ENCODE measurements at places on chromosomes 2 and 18.
A peak's percentile ranks its signal among the peaks of the same experiment; 100 is the strongest.

GRCh38 chr18:69804776-69805501 lies 142.7 kb downstream of the CD226 start:
- DNase-seq = no peak

- no peak for DNase-seq
These were observed 417.6 kb downstream of the LRRTM4 start for GRCh38 chr2:77104554-77104953.

DNA sequence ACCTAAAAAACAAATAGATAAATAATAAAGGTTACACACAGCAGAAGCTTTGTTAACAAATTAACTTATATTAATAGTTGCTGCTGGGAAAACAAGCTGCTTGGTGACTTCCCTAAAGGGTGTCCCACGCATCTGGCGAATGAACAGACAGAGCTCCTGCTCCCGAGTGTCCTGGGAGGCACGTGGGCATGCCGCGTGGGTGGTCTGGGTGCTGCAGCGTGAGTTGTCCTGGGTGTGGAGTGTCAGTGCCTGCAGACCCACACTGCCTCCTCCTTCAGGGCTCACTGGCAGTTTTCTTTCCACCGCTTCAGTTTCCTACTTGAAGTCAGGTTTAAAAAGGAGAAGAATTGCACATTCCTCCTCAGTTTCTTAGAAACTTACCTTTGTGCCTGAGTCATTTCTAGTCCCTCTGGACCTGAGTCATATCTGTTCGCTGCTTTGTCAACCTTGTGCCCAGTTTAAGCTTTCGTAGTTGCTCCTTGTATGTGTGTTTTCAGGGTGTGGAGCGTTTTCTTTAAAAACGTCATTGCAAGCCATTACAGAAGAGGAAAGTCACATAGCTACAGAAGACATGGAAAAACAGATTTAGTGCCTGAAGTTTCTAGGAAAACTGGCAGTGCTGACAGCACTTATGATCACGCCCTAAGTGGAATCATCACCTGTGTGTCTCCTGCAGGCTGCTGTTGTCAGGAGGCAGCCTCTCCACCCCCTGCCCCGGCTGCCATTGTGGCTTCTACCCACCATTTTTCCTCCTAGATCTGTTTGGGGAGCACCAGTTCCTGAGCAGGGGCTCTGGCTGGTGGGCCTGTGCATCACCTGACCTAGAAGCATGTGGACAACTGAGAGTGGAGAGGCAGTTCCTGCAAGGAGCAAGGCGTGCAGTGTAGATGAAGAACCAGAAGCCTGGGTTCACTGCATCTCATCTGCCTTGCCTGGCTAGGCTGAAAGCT lies 24.5 kb downstream of the IMPA2 start:
- DNase-seq = no peak

- DNase-seq = no peak
These were observed 159.3 kb upstream of the STK17B start for GRCh38 chr2:196330645-196331044.

GRCh38 chr2:39649511-39649910 lies 16.2 kb upstream of the TMEM178A start:
- DNase-seq = no peak

- DNase-seq = no peak
These were observed 50.6 kb upstream of the TFCP2L1 start for GRCh38 chr2:121335294-121336290.

DNA sequence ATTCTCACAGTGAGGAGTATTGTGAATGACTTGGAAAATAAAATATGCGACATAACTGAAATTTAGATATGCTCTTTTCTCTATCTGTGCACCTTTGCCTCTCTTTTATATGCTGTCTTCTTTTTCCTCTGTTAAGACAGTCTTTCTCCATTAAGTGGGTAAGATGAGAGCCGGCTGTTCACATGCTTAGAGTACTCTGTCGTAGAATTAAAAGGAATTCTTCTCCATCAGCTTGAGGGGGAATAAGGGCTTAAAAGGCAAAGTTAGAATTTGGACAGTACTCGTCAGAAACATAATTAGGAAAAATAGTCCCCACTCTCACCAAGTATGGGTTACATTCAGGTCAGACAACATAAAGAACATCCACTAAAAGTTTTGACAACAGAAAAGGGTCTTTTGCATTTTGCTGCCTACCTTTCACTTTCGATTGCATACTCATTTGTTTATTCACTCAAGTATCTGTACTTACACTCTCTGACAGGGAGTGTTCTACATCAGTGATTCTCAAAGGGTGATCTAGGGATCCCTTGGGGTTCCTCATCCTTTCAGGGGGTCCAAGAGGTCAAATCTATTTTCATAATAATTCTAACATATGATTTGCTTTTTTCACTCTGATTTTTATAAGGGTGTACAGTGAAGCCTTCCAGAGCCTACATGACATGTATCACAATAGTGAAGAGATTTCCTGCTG lies 48.0 kb downstream of the ARHGAP15 start:
- DNase-seq = peak; percentile 39

GRCh38 chr18:22385718-22386117 lies 32.0 kb downstream of the CTAGE1 start:
- peak; percentile 18 for DNase-seq

DNA sequence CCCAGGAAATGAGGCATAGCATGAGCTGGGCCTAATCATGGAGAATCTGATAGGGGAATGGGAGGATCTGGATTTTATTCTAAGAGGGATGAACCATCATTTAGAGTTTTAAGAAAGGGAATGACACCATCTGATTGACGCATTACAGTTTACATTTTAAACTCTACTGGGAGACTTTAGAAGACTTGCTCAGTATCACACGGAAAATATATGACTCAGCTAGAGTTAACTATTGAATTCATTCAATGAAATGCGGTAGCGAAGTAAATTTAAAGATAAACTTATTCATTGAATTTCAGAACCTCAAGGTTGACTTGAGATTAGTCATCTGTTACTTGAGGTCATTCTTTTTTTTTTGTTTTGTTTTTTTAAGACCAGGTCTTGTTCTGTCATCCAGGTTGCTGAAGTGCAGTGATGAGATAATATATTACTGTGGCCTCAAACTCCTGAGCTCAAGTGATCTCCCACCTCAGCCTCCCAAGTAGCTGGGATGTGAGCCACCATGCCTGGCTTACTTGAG lies 25.0 kb downstream of the MC4R start:
- no peak for DNase-seq

DNA sequence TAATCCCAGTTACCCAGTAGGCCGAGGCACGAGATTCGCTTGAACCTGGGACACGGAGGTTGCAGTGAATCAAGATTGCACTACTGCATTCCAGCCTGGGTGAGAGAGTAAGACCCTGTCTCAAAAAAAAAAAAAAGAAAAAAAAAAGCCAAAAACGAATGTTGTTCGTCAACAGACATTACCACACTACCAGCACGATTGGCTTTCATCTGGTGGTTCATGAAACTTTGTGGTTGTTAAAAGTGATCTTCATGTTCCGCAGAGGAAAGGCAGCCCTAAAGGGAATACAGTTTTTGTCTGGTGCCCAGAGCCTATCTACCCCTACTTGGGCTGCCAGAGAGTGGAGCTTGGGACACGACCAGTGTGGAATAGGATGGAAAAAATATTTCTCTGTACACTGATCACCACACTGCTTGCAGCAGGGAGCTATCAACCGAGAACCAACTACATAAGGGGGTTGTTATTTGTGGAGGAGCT lies 13.6 kb upstream of the CXCR4 start:
- peak; percentile 75 for DNase-seq

DNA sequence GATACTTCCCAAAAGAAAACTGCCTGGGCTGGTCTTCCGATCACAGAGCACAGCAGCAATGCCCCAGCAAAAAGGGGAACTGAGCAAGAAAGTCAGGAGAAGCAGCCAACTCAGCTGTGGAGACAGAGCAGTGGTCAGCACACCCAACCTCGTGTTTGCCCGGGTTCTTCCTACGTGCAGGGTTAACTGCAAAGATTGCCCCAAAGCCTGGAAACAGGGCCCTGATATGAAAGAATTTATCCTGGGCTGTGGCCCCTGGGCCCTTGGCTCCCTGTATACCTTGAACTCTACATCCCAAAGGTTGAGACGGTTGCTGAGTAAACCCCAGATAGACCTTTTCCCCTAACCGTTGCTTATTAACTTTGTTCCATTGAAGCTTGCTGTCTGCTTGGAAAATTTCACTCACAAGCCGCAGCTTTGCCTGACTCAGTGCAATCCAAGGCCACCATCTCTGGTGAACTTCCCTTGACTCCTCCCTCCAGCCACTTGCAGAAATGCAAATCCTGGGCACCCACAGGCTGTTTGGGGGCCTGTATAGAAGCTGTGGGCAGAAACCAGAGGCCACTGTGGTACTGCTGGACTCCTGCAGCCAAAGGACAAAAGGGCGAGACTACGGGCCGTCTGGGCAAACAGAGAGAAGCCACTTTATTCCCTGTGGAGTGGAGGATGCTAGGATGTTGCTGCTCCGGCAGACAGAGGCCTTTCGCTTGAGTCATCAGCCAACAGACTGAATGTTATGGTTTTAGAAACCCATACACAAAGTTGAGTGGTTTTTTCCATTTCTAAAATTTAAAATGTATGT lies 18.2 kb downstream of the NRP2 start:
- DNase-seq = no peak

- DNase-seq = no peak
These were observed 116.6 kb downstream of the LIPG start for GRCh38 chr18:49678440-49678839.

GRCh38 chr2:144950899-144951560 lies 431.1 kb upstream of the ZEB2 start:
- DNase-seq = no peak

- peak; percentile 40 for DNase-seq
These were observed 85.0 kb downstream of the WDSUB1 start for GRCh38 chr2:159201360-159202063.

DNA sequence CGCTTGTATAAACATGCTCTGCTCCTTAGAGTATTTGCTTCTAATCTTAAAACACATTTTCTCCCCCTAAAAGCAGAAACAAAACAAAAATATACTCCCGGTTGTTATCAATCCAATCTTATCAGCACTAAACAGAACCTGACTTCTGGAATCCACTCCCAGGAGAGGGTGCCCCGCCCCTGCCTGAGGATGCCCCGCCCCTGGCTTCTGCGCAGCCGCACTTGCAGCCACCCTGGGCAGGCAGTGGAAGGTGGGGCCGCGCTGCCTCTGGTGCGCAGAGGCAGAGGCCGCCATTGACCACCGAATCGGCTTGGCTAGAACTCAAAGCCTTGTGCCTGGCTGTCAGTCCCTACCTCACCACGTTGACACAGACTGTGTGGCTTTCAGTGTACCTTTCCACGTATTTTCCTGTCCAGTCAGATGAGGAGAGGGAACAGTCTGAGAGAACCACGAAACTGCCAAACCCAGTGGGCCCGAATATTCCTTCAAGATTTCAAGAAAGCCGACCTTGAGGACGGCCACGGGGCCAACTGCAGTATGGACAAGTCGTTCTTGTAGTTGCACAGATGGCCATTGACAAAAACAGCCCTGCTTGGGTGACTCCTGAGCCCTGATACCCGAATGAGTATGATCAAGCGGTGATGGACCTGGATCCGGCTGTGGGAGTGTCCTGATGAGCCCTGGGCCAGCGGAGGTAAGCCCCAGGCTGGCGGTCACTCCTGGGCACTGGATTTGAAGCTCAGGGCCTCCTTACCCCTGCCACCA lies 46.2 kb upstream of the ARHGAP28 start:
- no peak for DNase-seq

DNA sequence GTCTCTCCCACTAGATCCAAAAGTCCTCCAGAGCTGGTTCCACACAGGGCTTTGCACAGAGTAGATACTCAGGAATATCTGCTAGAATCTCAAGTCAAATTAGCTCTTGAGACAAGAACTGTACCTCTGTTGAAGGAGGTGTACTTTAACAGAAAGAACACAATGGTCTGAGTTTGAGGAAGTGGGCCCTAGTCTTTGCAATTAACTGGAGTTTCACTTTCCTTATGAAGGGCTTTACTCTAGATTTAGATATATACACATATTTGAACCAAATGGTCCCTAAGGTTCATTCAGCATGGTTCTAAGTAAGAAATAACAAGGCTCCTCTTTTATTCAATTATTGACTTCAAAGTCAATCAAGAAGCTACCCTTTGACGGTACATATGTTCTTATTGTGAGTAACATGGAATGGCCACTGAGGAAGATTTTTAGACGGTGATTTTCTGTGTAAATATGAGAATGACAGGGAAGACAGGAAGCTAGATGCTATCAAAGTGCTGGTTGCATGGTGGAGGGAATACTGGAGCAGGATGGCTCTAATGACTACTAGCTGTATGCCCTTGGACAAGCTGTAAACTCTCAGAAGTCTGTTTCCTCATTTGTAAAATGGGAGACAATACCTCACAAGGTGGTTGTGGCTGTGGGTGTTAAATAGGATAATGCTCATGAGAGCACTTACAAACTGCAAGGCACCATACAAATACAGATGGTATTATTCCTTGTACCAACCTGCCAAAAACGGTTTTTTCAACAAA lies 73.5 kb upstream of the SERTAD2 start:
- peak; percentile 32 for DNase-seq

- DNase-seq = no peak
These were observed 336.7 kb upstream of the CNTNAP5 start for GRCh38 chr2:123688231-123688940.

- DNase-seq = no peak
These were observed 236.3 kb upstream of the SLC14A2 start for GRCh38 chr18:45378933-45379332.

DNA sequence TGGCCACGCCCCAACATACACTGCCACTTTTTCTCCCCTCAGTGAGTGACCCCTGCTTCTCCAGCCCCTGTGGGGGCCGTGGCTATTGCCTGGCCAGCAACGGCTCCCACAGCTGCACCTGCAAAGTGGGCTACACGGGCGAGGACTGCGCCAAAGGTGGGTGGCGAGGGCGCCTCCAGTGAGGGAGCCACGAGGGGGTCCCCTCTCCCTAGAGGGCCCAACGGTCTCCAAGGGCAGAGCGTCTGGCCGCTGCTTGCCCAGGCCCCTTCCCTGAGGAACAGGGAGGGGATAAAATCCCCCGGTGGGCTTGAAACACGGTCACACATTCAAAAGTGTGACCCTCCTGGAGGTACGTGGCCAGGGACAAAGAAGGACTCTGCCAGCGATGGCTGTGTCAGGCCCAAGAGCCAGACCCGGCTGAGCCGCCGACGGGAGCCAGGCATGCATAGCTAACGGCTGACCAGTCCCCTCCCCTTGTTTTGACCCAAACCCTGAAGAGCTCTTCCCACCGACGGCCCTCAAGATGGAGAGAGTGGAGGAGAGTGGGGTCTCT lies 37.2 kb downstream of the MTERF4 start:
- DNase-seq = no peak

- DNase-seq = no peak
These were observed 224.5 kb downstream of the UXS1 start for GRCh38 chr2:105969552-105969951.

- no peak for DNase-seq
These were observed 101.8 kb upstream of the MAP2 start for GRCh38 chr2:209322041-209322440.

DNA sequence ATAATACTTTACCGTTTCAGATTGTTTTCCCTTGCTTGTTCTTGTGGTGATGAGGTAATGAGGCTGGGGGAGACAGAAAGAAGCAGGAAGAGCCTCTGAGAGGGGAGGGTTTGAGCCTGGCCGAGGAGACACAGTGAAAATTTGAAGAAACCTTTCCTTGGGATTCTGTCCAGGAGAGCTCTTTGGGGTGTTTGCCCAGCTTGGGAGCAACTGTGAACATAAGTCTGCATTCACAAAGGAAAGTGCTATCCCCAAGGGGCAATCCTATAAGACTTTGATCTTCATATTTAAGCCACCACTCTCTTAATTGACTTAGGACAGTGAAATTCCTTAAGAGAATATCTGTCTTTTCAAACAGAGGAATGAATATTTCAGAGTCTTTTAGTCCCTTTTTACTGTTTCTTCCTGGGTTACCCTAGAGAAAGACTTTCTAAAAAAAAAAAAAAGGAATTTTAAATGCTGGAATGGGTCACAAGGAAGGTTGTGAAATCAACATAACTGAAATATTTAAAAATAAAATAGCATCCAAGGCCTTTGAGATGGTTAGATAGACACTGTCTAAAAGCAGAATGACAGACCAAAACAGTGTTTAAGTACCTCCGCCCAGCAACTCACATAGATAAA lies 52.5 kb upstream of the STAM2 start:
- no peak for DNase-seq

Data from CD4-positive, alpha-beta T cell treated with Interleukin-2 at 100 ng/mL for 4 hours (primary cell).